Activated T-cell treated with anti-CD3 and anti-CD28 coated beads for 24 hours (primary cell): ENCODE measurements at places on chromosomes 16 and 17.

DNA sequence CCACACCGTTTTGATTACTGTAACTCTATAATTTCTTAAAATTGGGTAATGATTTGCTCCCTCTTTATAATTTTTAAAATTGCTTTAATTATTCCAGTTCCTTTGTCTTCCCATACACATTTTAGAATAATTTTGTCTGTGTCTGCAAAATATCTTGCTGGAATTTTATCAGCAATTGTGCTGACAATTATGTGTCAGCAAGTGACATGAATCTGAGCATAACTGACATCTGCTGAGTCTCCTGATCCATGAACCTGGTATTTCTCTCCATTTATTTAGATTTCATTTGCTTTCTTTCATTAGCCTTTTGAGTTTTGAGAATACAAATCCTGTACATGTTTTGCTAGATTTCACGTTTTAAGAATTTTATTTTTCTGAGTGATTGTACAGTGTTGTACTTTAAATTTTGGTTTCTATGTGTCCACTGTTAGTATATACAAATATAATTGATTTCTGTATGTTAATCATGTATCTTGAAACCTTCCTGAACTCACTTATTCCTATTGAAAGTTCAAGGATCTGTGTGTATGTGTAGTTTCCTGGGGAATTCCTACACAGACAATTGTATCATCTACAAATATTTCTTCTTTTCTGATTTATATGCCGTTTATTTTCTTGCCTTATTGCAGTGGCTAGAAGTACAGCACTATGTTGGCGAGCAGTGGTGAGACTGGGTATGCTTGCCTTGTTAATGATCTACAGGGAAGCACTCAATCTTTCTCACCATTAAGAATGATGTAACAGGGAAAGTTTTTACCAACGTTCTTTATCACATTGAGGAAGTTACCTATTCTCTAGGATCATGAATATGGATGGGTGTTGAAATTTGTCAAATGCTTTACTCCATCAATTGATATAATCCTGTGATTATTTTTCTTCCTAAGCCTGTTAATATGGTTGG lies 45.2 kb downstream of the N4BP1 start:
- DNase-seq = no peak

DNA sequence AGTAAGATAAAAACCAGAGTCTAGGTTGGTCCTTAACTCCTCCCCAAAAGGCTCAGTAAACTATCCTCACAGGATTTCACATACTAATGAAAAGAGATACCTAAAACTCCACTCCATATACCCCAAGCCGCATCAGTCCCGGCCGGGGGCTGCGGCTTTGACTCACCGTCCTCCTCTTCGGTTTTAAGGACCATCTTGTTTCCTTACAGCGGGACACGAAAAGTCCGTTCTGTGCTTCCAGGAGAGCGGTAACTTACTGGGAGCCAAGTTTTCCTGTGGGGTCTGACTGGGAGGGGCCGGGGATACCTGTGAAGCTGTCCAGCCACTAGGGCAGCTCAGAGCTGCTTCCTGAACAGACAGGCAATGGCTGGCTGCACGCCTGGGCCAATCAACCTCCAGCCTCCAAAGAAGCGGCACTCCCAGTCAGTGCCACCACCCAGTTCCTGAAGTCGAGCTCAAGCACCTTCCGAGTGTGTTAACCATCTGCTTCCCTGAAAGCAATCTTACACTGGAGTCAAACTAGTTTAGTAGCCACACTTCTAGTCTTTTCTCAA lies 45.5 kb downstream of the CYTH1 start:
- peak; percentile 43 for DNase-seq

DNA sequence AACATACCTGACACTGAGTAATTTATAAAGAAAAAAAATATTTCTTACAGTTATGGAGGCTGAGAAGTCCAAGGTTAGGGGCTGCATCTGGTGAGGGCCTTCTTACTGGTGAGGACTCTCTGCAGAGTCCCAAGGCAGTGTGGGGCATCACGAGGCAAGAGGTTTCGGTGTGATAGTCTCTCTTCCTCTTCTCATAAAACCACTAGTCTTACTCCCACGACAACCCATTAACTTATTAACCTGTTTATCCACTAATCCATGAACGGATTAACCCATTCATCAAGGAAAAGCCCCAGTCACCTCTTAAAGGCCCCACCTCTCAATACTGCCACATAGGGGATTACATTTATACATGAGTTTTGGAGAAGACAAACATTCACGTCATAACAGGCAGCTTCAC lies 20.1 kb downstream of the CIITA start:
- DNase-seq = no peak

DNA sequence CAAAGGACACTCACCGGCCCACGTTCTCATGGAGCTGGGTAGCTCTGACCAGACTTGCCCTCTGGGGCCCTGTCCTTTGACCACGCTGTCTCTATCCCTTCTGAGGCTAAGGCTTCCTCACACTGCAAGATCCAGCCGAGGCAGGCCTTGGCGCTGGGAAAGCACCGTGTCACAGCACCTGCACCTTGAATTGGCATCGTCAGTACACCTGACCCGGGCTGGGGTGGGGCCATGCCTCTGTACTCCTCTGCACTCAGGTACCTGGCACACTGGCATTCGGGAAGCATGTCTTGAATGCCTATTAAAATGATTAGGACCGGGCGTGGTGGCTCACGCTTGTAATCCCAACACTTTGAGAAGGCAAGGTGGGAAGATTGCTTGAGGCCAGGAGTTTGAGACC lies 6.0 kb downstream of the TBC1D24 start:
- DNase-seq = no peak

DNA sequence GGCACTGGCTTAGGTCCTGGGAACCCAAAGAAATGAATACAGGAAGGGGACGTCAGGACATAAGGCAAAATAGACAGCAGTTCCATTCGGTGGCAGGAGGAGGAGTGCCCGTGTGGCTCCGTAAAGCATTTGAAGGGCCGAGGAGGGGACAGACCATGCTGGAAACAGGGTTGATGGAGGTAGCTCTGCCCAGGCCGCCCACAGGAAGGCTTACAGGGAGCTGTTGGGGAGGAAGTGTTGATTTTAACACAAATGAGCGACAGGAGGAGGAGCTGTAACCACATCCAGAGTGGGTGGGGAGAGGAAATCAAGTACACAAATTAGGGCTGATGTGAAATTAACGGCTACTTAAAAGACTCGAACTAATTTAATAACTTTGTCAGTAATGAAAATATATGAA lies 54.6 kb downstream of the RBFOX3 start:
- DNase-seq = no peak

DNA sequence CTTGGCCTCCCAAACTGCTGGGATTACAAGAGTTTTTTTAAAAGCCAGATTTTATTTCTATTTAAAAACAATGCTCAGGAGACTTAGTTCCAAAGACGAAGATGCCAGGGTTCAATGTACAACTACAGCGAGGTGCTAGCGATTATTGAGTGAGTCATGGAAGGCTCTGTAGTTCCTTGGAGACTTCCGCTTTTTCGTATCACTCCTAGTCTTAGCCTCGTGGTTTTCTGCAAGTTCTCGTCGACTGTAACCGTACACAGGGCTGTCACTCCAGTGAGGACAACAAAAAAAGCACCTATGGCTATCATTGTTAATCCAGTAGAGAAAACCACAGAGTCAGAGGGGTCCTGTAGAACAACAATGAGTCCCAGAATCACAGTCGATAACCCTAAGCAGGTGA lies 22.7 kb upstream of the ZC3H7A start:
- no peak for DNase-seq

DNA sequence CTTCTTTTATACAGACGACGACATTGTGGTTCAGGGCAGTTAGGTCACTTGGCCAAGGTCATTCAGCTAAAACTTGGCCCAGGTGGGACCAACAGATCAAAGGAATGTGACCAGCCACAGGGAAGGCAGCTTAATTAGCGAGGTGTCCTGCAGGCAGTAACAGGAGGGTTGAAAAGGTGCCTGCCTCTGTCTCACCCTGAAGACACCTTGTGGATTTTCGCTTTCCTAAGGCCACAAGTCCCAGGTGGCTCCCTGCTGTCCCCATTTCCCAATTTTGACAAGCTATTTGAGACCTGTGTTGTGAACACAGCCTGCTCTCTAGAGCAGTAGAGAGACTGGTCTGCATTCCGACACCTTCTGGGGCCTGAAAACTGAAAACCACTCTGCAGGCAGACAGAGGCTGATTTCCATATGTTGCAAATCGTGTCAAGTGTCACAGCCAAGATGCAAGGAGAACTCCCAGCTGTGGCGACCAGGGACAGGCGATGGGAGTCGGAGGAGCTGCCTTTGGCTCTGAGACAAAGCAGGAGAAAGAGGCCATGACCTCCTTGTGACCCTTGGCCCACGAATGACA lies 593.1 kb upstream of the CDH5 start:
- no peak for DNase-seq

GRCh38 chr17:27526604-27527002 lies 70.4 kb downstream of the KSR1 start:
- DNase-seq = peak; percentile 27

DNA sequence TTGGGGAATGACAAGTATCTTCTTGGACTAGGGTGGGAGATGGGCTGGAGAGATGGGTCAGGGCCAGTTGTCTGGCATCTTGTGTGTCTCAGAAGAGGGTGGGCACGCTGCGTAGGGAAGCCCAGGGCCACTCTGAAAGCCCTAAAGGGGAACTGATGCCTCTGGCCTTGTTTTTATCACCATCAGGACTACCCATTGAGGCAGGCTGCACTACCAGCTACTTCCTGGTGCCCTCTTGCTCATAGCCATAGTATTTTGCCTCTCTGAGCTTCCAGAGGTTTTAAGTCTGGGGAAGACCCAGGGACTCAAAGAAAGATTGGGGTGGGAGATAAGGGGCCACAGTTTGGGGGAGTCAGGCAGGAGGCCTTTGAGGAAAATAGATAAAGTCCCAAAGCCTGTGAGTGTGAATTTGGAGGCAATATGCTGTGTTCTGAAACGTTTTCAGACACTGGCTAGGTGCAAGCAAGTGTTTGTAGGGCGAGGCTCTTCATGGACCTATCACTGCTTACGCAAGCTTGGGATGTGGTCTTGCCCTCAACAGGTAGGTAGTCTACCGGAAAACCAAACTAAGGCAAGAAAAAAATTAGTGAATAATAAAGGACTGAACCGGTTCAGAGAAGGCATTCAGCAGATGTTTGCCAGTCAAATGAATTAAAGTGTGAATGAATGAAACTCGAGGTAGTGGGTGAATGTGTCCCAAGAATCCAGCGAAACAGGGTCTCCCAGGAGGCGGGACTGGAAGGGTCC lies 688 bp upstream of the ITGB3 start:
- DNase-seq = no peak

GRCh38 chr16:52512297-52512987 lies 34.5 kb downstream of the TOX3 start:
- DNase-seq = no peak

DNA sequence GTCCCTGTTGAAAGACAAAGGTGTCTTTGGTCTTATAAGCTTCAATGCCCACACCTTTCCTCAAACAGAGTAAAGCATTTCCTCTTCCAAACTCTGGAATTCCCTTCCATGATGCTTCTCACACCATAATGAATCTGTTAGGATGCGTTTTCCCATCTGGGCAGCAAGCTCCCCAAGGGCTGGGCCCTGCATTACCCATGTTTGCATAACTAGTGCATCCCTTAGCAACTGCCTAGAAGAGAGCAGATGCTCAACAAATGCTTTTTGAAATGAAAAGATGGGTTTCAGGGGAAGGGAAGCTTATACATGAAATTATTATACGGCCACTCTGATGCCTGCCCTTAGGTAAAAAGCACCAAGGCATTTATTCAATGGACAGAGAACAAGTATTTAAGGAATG lies 124.5 kb upstream of the CCL2 start:
- no peak for DNase-seq

- no peak for DNase-seq
Measured at GRCh38 chr17:42472709-42473521, 14.2 kb downstream of the ATP6V0A1 start.

DNA sequence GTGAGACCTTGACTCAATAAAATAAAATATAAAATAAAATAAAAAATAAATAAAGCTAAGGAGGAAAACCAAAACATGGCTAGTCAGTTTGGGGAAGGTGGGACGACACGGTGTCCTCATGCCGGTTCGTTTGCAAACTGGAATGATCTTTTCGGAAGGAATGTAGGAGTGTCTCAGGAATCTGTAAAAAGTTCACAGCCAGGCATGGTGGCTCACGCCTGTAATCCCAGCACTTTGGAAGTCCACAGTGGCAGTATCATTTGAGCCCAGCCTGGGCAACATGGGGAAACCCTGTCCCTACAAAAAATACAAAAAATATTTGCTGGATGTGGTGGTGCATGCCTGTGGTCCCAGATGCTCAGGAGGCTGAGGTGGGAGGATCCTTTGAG lies 14.7 kb upstream of the RPTOR start:
- DNase-seq = no peak

GRCh38 chr17:79630126-79630525 lies 19.3 kb upstream of the RBFOX3 start:
- no peak for DNase-seq

DNA sequence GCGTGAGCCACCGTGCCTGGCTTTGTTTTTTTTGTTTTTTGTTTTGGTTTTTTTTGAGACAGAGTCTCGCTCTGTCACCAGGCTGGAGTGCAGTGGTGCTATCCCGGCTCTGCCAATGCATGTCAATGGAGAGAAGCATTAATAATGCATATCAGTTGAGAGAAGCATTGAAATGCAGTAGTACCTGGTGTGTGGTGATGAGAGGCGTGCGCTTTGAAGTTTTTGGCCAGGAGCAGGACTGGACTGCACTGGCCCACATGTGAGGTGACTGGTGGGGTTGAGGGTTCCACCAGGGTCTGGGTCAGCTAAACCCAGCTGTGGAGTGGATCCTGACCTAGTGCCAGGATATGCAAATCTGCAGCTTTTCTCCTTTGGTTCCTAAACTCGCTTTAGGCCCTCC lies 5.4 kb downstream of the SP2 start:
- DNase-seq = no peak

- DNase-seq = no peak
Measured at GRCh38 chr17:82983510-82984248, 95.7 kb upstream of the METRNL start.

DNA sequence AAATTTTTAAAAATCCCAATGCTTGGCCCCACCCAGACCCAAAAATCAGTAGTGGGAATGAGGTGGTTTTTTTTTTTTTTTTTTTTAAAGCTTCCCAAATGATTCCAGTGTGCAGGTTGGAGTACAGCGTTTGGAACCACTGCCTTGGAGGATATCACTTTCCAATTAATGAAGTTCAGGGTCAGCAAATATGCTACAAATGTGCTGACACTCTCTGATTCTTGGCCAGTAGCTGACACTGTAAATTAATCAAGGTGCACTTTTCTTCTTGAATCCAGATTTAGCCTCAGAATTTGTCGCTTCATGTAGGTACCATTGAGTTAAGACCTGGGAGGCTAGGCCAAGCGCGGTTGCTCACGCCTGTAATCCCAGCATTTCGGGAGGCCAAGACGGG lies 230.2 kb downstream of the SNX29 start:
- DNase-seq = no peak

GRCh38 chr16:3363793-3364192 lies 8.1 kb downstream of the OR2C1 start:
- DNase-seq = no peak
